ENCODE measurements at places on chromosomes 16 and 17.

DNA sequence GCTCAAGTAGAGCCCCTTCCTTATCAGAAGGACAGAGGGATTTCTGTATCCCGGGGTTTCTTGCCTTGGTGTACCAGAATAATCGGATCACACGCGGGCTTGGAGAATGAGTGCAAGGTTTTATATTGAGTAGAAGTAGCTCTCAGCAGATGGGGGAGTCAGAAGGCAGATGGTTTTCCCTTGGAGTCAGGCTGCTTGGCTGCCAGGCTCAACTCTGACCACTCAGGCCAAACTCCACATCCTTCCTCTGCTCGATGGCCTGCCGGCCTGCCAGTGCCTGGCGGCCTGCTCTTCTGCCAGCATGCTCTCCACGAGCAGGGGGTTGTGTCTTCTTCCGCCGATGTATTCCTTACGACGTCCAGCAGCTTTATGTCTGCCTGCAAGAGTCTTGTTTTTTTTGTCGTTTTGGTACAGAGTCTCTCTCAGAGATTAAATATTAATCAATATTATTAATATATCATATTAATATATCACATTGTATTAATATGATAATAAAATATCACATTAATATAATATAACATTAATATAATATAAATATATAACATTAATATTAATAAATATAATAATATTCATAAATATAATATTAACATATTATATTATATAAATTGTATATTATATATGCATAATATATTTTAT lies 229.2 kb upstream of the WSCD1 start:
- no peaks in the 10 kb centered on the region for H3K27me3 ChIP-seq
- DNase-seq, result no peak
- no peaks in the 10 kb centered on the region for H3K4me1 ChIP-seq
- no peak overlapping the region for H3K27ac ChIP-seq
- H3K36me3 ChIP-seq, result no peaks in the 10 kb centered on the region
- no peak overlapping the region for H3K4me3 ChIP-seq

DNA sequence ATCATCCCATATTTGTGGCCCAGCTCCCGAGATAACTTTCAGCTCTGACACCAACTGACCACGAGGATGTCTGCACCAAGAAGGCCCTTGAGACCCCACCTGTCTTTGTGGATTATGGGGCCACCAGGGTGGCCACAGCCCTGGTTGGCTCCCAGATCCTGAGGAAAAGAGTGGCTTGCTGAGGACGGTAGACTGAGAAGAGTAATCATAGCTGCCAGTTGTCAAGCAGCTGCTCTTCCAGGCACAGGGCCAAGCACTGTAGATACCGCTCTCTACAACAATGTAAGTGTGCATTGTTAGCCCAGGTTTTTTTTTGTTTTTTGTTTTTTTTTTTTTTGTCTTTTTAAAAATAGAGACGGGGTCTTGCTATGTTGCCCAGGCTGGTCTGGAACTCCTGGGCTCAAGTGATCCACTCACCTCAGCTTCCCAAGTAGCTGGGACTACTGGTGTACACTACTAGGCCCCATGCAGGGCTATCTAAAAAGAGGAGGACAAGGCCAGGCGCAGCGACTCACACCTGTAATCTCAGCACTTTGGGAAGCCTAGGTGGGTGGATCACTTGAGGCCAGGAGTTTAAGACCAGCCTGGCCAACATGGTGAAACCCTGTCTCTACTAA lies 9.6 kb downstream of the ZNF205 start:
- no peak overlapping the region for H3K27ac ChIP-seq
- DNase-seq, result no peak
- no peak overlapping the region for H3K4me3 ChIP-seq
- peaks cover 19% of the 10 kb centered on the region for H3K36me3 ChIP-seq
- H3K4me1 ChIP-seq, result peaks cover 3% of the 10 kb centered on the region

- DNase-seq, result no peak
- no peaks in the 10 kb centered on the region for H3K27me3 ChIP-seq
- no peak overlapping the region for H3K27ac ChIP-seq
- H3K36me3 ChIP-seq, result no peaks in the 10 kb centered on the region
These were observed 9.1 kb upstream of the RAB5C start for GRCh38 chr17:42163696-42164407.

GRCh38 chr17:79833110-79833450 lies 6.2 kb downstream of the CBX4 start:
- peaks cover 4% of the 10 kb centered on the region for H3K36me3 ChIP-seq
- peaks cover 6% of the 10 kb centered on the region for H3K4me1 ChIP-seq
- H3K4me3 ChIP-seq, result no peak overlapping the region
- DNase-seq, result no peak

- DNase-seq, result no peak
- H3K27ac ChIP-seq, result no peak overlapping the region
- 0 out of 2 replicates have a peak, but pooled peaks cover 3% of the 10 kb centered on the region for H3K4me1 ChIP-seq
- no peak overlapping the region for H3K4me3 ChIP-seq
- H3K27me3 ChIP-seq, result no peaks in the 10 kb centered on the region
- H3K36me3 ChIP-seq, result no peaks in the 10 kb centered on the region
These were observed 89.9 kb downstream of the ABR start for GRCh38 chr17:1089915-1090314.

DNA sequence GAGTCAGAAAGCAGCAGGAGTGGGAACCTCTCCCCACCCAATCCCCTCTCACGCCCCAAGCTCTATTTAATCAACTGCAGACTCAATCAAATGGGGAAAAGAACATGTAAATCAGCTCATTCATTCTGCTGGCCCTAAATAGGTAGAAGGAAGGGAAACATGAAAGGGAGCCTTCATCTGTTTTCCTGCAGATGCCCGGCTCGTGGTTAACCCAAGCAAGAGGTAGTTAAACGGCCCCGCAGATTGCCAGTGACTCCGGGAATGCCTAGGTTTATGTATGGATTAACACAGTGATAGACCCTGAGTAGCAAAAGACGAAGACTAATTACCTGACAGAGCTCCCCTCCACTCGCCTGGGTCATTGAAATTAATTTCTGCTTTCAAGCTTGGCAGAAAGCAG lies 542.0 kb downstream of the WWOX start:
- H3K4me3 ChIP-seq, result 0 out of 2 replicates have a peak overlapping the region, but pooled peaks have one; percentile 11
- H3K27ac ChIP-seq, result no peak overlapping the region
- H3K27me3 ChIP-seq, result no peaks in the 10 kb centered on the region

DNA sequence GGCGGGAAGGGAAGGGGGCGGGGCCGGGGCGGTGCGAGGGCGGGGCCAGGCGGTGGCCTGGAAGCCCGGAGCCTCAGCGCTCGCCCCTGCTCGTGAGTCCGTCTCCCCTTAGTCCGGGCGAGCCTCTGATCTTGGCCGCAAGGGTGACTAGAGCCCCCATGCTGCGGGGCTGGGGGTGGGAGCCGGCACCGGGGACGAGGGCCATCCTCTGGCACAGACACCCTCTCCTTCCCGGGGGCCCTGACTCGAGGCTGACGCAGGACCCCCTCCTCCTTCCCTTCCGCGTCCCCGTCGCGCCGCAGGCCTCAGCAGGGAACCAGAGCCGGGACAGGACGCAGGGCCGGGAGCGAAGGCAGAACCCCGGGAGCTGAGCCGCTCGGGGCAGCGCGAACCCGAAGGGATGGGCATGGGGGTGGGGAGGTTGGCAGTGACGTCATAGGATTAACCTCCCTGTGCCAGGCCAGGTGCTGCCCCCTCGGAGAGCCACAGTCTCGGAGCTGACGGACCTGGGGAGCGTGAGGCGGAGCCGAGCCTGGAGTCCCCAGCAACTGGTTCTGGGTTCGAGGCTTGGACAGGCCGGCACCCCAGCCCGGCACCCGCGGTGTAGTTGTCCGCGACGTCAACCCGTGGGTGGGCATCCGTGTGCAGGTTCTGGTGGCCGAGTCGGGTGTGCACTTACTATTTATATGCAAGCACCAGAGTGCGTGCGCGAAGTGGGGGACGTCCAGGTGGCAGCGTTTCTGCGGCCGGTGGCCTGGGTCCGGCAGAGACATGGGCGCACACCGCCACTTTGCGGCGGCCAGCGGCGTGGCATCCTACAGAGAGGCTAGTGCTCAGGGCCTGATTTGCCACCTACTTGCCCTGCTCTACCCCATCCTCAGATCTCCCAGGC lies 503 bp upstream of the PLCD3 start:
- DNase-seq, result peak; percentile 87
- H3K27me3 ChIP-seq, result no peaks in the 10 kb centered on the region
- no peaks in the 10 kb centered on the region for H3K36me3 ChIP-seq
- H3K4me3 ChIP-seq, result peak overlapping the region; percentile 72
- H3K4me1 ChIP-seq, result no peaks in the 10 kb centered on the region

- H3K4me3 ChIP-seq, result no peak overlapping the region
- H3K27me3 ChIP-seq, result no peaks in the 10 kb centered on the region
- H3K36me3 ChIP-seq, result no peaks in the 10 kb centered on the region
- peaks cover 18% of the 10 kb centered on the region for H3K4me1 ChIP-seq
- no peak for DNase-seq
- H3K27ac ChIP-seq, result no peak overlapping the region
These were observed 129.5 kb downstream of the ANKRD11 start for GRCh38 chr16:89360760-89361435.

DNA sequence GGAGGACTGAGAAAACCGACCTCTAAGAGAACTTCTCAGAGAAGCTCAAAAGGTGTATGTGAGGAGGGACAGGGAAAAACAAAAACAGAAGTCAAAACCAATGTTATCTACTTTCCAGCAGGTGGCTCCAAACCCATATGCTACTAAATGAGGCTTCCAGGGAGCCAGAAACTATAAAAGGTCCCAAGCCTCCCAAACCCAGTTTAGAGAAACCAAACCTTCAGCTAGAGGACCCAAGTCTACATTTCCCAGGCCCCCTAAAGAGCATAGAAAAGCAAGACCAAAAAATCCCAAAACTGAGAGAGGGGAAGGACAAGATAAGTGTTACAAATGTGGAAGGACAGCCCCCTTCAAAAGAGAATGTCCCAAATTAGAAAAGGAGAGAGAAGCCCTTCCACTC lies 3.7 kb downstream of the HPR start:
- no peaks in the 10 kb centered on the region for H3K27me3 ChIP-seq
- no peak overlapping the region for H3K27ac ChIP-seq
- H3K4me3 ChIP-seq, result no peak overlapping the region
- no peaks in the 10 kb centered on the region for H3K4me1 ChIP-seq
- no peaks in the 10 kb centered on the region for H3K36me3 ChIP-seq
- DNase-seq, result no peak

DNA sequence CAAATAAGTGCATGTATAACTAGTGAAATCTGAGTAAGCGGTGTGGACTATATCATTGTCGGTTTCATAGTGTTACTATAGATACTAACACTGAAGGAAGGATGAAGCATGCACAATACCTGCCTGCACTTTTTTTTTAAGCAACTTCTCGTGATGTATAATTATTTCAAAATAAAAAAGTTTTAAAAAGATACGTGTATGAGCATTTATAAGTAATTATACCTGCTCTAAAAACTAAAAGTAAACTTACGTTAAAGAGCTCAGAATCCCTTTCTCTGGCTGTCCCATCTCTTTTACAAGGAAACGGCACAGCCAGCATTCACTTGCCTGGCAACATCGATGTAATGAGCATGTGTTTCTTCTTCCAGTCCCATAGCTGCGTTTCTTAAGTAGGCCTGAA lies 31.3 kb upstream of the ARL6IP1 start:
- no peak overlapping the region for H3K27ac ChIP-seq
- no peaks in the 10 kb centered on the region for H3K4me1 ChIP-seq
- H3K4me3 ChIP-seq, result no peak overlapping the region
- no peaks in the 10 kb centered on the region for H3K27me3 ChIP-seq
- DNase-seq, result no peak

DNA sequence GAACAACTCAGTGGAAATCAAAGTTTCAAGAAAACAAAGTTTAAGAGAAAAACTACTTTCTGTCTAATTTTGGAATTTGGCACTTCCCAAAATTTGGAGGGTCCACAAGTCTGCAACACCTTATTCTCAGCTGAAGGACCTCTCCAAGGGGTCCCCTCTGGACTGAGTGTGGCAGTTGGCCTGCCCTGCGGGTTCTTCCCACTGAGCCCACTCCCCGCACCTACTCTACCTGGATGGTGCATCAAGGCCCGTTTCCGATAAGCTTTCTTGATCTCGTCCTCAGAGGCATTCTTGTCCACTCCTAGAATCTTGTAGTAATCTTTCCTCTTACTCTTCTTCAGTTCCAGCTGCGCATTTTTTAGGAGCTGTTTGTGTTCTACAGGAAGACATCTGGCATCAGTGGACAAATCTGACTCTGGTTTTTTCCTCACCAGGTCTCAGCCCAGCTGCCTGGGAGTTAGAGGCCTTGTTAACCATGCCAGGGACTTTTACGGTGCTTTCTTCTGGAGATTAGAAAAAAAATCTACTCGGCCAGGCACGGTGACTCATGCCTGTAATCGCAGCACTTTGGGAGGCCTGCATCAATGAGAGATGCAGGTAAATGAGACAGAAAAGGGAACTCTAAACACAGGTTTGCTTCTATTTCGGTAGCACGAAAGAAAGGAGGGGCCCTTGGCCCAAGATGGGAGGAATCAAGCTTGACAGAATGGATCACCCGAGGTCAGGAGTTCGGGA lies 15.6 kb downstream of the CNP start:
- H3K36me3 ChIP-seq, result peaks cover 53% of the 10 kb centered on the region
- no peak overlapping the region for H3K27ac ChIP-seq
- no peak overlapping the region for H3K4me3 ChIP-seq
- H3K4me1 ChIP-seq, result no peaks in the 10 kb centered on the region

- no peaks in the 10 kb centered on the region for H3K27me3 ChIP-seq
- H3K36me3 ChIP-seq, result no peaks in the 10 kb centered on the region
- no peak for DNase-seq
- H3K4me3 ChIP-seq, result no peak overlapping the region
- no peaks in the 10 kb centered on the region for H3K4me1 ChIP-seq
These were observed 13.4 kb upstream of the TAC4 start for GRCh38 chr17:49861150-49861884.

GRCh38 chr16:85104147-85104546 lies 8.1 kb downstream of the CIBAR2 start:
- H3K4me1 ChIP-seq, result no peaks in the 10 kb centered on the region
- H3K27ac ChIP-seq, result no peak overlapping the region
- no peaks in the 10 kb centered on the region for H3K27me3 ChIP-seq
- no peak overlapping the region for H3K4me3 ChIP-seq

DNA sequence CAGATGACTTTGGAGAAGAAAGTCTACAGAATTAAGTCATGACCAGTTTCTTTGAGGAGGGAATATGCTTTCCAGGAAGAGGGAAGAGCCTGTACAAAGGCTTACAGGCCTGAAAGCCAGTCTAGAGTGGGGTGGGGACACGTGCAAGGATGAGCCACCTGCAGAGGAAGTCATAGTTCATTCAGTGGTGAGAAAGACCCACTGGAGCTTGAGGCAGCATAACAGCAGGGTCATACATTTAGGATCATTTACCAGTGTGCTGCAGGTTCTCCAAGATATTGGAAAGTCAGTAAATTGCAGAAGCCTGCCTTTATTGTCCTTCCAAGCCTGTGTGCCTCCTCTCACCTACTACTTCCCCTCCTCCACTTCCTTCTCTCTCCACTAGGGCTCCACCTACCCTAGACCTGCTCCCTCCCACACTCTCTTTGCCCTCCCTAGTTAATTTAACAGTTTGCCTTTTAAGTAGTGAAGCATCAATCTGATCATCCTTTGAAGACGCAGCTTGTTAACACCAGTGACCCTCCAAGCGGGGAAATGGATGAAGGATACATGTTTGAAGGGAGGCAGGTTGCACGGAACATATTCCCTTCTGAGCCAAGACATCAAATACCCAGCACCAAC lies 40.2 kb downstream of the CDRT15 start:
- no peak overlapping the region for H3K4me3 ChIP-seq
- DNase-seq, result no peak
- H3K27me3 ChIP-seq, result no peaks in the 10 kb centered on the region
- H3K27ac ChIP-seq, result no peak overlapping the region
- H3K36me3 ChIP-seq, result no peaks in the 10 kb centered on the region
- H3K4me1 ChIP-seq, result no peaks in the 10 kb centered on the region

- H3K36me3 ChIP-seq, result no peaks in the 10 kb centered on the region
- no peak overlapping the region for H3K27ac ChIP-seq
- DNase-seq, result no peak
- H3K4me3 ChIP-seq, result no peak overlapping the region
- H3K27me3 ChIP-seq, result peaks cover 5% of the 10 kb centered on the region
- peaks cover 31% of the 10 kb centered on the region for H3K4me1 ChIP-seq
These were observed 7.6 kb downstream of the ZFPM1 start for GRCh38 chr16:88460496-88461330.

Data from H1 (cell line).